Activated T-helper 1 cell treated with anti-CD3 and anti-CD28 coated beads, Interleukin-12 subunit alpha, Interleukin-12 subunit beta, Interleukin-2, Interleukin-4 antibody, amounts not matched to agents 30 ng/mL and 10 ng/mL and 1 ng/mL, durations not matched to agents 14 hours and 24 hours and 36 hours (primary cell): ENCODE measurements at places on chromosomes 4 and X.
A peak's percentile ranks its signal among the peaks of the same experiment; 100 is the strongest.

- H3K36me3 ChIP-seq: no peaks in the 10 kb centered on the region
- no peak overlapping the region for H3K27ac ChIP-seq
- no peak for DNase-seq
- H3K4me1 ChIP-seq: peaks cover 10% of the 10 kb centered on the region
- no peak overlapping the region for H3K4me3 ChIP-seq
These were observed 36.7 kb downstream of the SMIM20 start for GRCh38 chr4:25950461-25951389.

DNA sequence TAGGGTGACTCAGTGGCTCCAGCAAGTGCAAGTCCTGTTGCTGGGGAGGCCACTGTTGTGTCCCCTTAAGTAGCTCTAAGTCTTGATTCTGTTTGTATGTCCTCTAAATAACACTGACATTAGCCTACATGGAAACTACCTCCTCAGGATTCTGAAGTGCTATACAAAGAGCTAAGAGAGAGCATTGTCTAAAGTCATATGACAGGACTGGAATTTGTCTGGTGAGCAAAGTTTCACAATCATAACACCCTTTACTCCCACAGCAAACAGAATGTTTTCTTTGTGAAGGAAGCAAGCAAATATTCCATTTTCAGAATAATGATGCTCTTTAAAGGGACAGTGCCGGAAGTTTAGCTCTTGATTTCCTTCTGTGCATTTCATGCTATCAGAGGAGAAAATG lies 23.4 kb upstream of the CT47A1 start:
- no peaks in the 10 kb centered on the region for H3K4me1 ChIP-seq
- no peak overlapping the region for H3K4me3 ChIP-seq
- no peak for DNase-seq
- H3K27ac ChIP-seq: no peak overlapping the region
- H3K36me3 ChIP-seq: no peaks in the 10 kb centered on the region
- peaks cover 2% of the 10 kb centered on the region for H3K27me3 ChIP-seq

- DNase-seq: no peak
- no peak overlapping the region for H3K4me3 ChIP-seq
- no peak overlapping the region for H3K27ac ChIP-seq
- H3K36me3 ChIP-seq: no peaks in the 10 kb centered on the region
- H3K27me3 ChIP-seq: peaks cover 11% of the 10 kb centered on the region
These were observed 15.4 kb downstream of the MRFAP1 start for GRCh38 chr4:6655924-6656323.

- H3K4me1 ChIP-seq: no peaks in the 10 kb centered on the region
- no peak overlapping the region for H3K4me3 ChIP-seq
- H3K27me3 ChIP-seq: no peaks in the 10 kb centered on the region
- no peak for DNase-seq
- H3K27ac ChIP-seq: no peak overlapping the region
These were observed 115.2 kb upstream of the BMPR1B start for GRCh38 chr4:94642561-94642866.

DNA sequence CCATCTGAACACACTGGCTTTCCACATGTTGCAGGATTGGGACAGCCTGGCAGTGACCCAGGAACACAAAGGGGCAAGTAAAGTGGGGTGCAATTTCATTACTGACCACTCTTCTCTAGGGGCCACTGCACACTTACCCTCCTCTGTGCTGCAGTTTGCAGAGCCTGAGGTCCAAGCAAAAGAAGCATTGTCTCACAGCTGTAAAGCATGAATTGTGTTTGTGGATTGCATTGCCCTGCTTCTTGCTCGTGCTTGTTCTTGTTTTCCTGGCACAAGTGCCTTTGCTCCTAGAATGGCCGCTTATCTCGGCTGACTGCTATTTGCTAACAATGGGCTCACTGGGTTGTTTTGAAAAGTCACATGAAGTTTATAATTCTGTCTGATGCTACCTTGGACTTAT lies 209.1 kb upstream of the JADE1 start:
- H3K4me1 ChIP-seq: no peaks in the 10 kb centered on the region
- H3K4me3 ChIP-seq: no peak overlapping the region
- H3K36me3 ChIP-seq: no peaks in the 10 kb centered on the region
- H3K27ac ChIP-seq: no peak overlapping the region

DNA sequence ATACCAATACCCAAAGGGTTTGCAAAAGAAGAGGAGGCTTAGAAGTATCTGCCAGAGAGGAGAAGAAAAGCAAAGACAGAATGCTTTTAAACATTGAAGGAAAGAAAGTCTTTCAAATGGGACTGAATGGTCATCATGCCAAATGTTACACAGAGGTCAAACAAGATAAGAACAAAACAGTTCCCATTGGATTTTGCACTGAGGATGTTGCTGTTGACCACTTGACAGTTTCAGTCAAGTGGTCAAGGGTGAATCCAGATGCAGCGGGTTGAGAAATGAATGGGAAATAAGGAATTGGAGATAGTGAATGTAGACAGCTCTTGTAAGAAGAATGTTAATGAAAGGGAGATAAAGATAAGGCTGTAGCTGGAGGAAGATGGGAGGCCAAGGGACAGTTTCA lies 64.8 kb upstream of the FGG start:
- DNase-seq: no peak
- peaks cover 2% of the 10 kb centered on the region for H3K27me3 ChIP-seq
- H3K27ac ChIP-seq: no peak overlapping the region
- no peak overlapping the region for H3K4me3 ChIP-seq

DNA sequence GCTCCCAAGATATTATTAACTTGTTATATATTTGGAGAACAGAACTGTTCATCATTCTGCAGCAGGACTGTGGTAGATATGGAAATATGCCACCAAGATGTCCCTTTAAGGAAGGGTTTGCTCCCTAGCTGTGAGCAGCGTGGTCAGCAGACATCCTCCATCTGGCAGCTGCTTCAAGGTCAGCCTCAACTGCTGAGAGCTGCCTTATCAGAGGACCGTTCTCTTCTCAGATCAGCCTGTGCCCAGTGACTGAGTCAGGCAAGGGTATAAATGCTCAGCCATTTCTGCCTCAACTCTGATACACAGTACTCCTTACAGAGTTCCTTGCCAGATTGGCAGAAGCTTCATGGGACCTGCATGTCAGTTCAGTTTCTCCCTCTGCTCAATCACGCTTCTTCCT lies 63.4 kb upstream of the MAGEB2 start:
- DNase-seq: no peak
- no peaks in the 10 kb centered on the region for H3K27me3 ChIP-seq
- H3K4me1 ChIP-seq: no peaks in the 10 kb centered on the region
- no peak overlapping the region for H3K4me3 ChIP-seq
- H3K36me3 ChIP-seq: no peaks in the 10 kb centered on the region

GRCh38 chrX:107102980-107103379 lies 15.6 kb downstream of the RBM41 start:
- H3K4me3 ChIP-seq: no peak overlapping the region
- H3K27ac ChIP-seq: no peak overlapping the region
- DNase-seq: no peak
- peaks cover 31% of the 10 kb centered on the region for H3K36me3 ChIP-seq
- H3K4me1 ChIP-seq: peaks cover 10% of the 10 kb centered on the region

GRCh38 chr4:113899271-113900070 lies 80.0 kb downstream of the ARSJ start:
- peaks cover 36% of the 10 kb centered on the region for H3K4me1 ChIP-seq
- H3K27me3 ChIP-seq: no peaks in the 10 kb centered on the region
- DNase-seq: no peak
- H3K36me3 ChIP-seq: no peaks in the 10 kb centered on the region

- H3K27me3 ChIP-seq: peaks cover 7% of the 10 kb centered on the region
- H3K4me3 ChIP-seq: no peak overlapping the region
- no peaks in the 10 kb centered on the region for H3K36me3 ChIP-seq
- H3K4me1 ChIP-seq: no peaks in the 10 kb centered on the region
These were observed 17.8 kb downstream of the MFAP3L start for GRCh38 chr4:170008371-170008770.

DNA sequence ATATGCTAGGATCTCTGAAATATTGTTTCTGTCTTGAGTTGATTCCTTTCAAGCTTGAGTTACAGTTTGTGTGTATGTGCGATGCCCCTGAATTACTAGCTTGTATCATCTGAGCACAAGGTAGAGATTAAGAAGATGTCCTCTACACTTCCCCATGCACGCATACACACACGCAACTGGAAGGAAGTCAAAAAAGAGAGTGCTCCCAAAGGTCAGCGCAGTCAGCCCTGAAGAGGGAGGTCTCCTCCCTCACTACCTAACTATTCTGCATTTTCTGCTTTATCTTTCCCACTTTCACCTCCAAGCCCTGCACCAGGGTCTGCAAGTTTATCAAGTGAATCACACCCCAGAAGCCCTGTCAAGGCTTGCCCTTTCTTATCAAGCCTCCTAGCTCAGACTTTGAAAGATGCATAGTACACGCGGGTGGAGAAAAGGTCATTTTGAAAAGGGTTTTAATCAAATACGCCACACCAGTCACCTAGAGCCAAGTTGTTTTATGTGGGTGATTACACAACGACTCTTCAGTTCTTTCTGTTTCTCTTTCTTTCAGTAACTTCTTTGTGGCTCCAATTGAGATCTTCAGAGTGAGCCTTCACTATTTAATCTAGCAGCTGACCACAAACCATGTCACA lies 127.7 kb downstream of the ASB9 start:
- DNase-seq: no peak
- no peaks in the 10 kb centered on the region for H3K27me3 ChIP-seq
- no peak overlapping the region for H3K4me3 ChIP-seq
- H3K4me1 ChIP-seq: peaks cover 21% of the 10 kb centered on the region

- peaks cover 7% of the 10 kb centered on the region for H3K27me3 ChIP-seq
- H3K4me3 ChIP-seq: no peak overlapping the region
- H3K27ac ChIP-seq: no peak overlapping the region
- DNase-seq: no peak
- no peaks in the 10 kb centered on the region for H3K36me3 ChIP-seq
These were observed 33.8 kb downstream of the OTUD6A start for GRCh38 chrX:70096052-70096451.

DNA sequence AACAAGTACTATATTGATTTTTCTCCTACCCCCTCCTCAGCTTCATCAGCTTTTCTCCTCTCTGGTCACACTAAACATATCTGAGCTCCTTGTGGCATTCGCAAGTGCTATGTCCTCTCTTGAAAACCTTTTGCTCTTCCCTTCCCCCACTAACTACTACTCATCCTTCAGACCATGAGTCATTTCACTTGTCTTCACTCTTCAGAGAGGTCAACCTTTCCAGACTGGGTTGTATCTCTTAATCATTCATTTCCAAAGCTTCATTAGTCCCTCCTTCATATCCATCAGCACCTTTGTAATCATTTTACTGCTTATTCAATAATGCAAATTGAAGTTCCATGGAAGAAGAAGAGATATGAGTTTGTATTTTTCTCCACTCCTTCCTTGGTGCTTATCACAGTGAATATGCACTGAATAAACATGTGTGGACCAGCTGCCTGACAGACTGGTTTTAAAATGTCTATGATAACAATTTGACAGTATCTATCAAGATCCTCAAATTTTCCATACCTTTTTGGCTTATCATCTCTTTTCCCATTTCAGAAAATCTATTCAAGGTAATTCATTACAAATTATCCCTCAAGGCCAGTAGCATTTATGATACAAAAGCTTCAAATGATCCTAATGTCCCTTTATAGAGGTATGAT lies 28.4 kb downstream of the DDX60L start:
- DNase-seq: no peak
- H3K27ac ChIP-seq: peak overlapping the region; percentile 50
- no peak overlapping the region for H3K4me3 ChIP-seq
- peaks cover 54% of the 10 kb centered on the region for H3K36me3 ChIP-seq
- no peaks in the 10 kb centered on the region for H3K27me3 ChIP-seq
- peaks cover 23% of the 10 kb centered on the region for H3K4me1 ChIP-seq

GRCh38 chr4:175784986-175785525 lies 27.0 kb downstream of the GPM6A start:
- no peak overlapping the region for H3K27ac ChIP-seq
- peaks cover 2% of the 10 kb centered on the region for H3K27me3 ChIP-seq
- no peak overlapping the region for H3K4me3 ChIP-seq

GRCh38 chr4:4690854-4691253 lies 149.0 kb upstream of the STX18 start:
- H3K36me3 ChIP-seq: no peaks in the 10 kb centered on the region
- no peak overlapping the region for H3K4me3 ChIP-seq
- no peak for DNase-seq
- no peaks in the 10 kb centered on the region for H3K4me1 ChIP-seq
- H3K27me3 ChIP-seq: no peaks in the 10 kb centered on the region

DNA sequence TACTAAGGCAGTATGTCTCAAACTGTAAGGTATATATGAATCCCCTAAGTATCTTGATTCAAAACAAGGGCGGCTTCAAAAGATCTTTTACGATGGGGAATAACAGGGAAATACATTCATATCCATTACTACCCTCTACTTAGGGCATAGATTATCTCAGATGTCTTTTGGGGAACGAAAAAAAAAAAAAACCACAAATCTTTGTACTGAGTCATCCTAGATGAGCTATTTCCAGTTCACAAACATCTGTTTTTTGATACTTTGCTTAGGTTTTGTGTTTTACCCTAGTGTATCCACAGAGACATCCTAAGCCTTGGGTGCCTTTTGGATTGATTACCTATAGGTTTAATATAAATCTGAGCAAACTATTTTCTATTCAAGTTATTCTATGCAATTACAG lies 457.2 kb downstream of the NLGN4X start:
- no peak for DNase-seq
- H3K27ac ChIP-seq: no peak overlapping the region
- no peaks in the 10 kb centered on the region for H3K27me3 ChIP-seq
- no peak overlapping the region for H3K4me3 ChIP-seq
- H3K4me1 ChIP-seq: no peaks in the 10 kb centered on the region
- no peaks in the 10 kb centered on the region for H3K36me3 ChIP-seq

- H3K36me3 ChIP-seq: no peaks in the 10 kb centered on the region
- H3K27ac ChIP-seq: no peak overlapping the region
- peak overlapping the region; percentile 37 for H3K4me3 ChIP-seq
- no peak for DNase-seq
These were observed 48.1 kb upstream of the BCOR start for GRCh38 chrX:40145923-40146261.

DNA sequence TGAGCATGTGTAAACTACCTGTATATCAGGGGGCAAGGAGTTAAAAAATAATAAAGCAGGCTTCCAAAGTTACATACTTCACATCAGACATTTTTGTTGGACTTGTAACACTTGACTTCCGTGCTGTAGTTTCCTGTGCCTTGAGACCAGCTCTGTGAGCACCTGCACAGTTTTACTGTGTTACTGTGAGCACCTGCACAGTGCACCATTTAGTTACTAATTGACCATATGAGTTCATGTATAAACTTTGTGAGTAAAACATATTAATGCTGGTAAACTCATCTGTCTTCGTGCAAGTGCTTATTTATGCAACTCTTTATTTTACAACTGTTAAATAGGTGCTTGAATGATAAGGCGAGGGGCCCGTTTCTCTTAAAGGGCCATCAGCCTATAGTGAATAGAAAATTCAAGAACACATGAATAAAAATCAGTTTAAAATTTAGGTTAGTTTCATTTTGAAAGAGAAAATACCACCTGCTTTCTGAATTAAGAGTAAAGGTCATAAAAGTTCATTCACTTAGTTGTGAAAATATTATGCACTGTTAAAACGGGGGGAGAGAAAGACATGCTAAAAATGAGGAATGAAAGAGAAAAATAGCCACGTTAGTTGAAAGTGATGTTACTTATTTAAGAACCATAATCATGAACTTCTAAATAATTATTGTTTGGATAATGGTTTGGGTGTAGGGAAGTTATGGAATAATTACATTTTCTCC lies 42.4 kb downstream of the USP9X start:
- peaks cover 4% of the 10 kb centered on the region for H3K4me1 ChIP-seq
- no peaks in the 10 kb centered on the region for H3K27me3 ChIP-seq
- no peak overlapping the region for H3K27ac ChIP-seq
- H3K4me3 ChIP-seq: no peak overlapping the region
- DNase-seq: no peak
